ENCODE measurements at places on chromosomes 16 and 17.

DNA sequence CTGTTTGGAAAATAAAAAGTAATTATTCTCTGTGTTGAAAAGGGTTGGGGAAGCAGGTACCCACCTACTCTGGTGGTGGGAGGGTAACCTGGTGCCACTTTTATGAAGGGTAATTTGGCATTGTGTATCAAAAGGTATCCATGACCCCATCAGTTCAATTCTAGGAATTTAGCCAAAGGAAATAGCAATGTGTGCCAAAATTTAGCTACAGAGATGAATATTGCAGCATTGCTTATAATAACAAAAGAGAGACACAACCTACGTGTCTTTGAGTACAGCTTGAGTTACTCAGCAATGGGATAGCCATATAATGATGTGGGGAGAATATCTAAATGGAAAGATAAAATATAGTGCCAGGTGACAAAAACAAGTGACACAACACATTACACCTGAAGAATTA is 170.7 kb downstream of the NTN1 start:
- DNase-seq: no peak

DNA sequence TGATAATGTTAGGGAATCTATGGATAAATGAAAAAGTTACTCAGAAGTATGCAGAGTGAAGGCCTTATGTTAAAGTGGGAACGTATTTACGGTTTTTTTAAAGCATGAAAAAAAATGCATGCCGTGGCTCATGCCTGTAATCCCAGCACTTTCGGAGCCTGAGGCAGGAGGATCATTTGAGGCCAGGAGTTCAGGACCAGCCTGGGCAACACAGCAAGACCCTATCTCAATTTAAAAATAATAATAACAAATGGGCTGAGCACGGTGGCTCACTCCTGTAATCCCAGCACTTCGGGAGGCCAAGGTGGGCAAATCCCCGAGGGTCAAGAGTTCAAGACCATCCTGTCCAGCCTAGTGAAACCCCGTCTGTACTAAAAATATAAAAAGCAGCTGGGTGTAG is 6.0 kb downstream of the POLR2A start:
- DNase-seq: no peak

DNA sequence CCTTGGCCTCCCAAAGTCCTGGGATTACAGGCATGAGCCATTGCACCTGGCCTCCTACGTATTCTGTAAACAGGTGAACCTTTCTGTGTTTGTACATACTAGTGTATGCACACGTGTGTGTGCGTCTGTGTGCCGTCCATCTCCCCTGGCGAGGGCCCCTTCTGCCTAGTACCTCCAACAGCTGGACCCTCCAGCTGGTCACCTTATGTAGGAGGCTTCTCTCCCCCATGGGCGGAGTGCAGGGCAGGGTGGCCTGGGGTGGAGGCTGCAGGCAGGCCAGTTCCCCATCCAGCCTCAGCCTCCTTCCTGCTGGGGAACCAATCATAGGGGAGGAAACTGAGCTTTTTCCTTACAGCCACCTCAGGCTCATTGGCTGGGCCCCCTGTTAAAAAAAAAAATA is 24.4 kb upstream of the DOC2B start:
- no peak for DNase-seq

- no peak for DNase-seq
Observed at GRCh38 chr16:3166505-3166886, 21.5 kb upstream of the OR1F1 start.

- no peak for DNase-seq
Observed at GRCh38 chr17:82056729-82057621, 5.3 kb downstream of the GPS1 start.

- no peak for DNase-seq
Observed at GRCh38 chr17:72839131-72839725, 253.3 kb downstream of the SLC39A11 start.

GRCh38 chr17:60098578-60098977 is 19.9 kb upstream of the HEATR6 start:
- DNase-seq: no peak

- DNase-seq: no peak
Observed at GRCh38 chr16:2019518-2019920, at the start of gene NPW. Gene NPW (plus strand): TSS chr16:2019785.

DNA sequence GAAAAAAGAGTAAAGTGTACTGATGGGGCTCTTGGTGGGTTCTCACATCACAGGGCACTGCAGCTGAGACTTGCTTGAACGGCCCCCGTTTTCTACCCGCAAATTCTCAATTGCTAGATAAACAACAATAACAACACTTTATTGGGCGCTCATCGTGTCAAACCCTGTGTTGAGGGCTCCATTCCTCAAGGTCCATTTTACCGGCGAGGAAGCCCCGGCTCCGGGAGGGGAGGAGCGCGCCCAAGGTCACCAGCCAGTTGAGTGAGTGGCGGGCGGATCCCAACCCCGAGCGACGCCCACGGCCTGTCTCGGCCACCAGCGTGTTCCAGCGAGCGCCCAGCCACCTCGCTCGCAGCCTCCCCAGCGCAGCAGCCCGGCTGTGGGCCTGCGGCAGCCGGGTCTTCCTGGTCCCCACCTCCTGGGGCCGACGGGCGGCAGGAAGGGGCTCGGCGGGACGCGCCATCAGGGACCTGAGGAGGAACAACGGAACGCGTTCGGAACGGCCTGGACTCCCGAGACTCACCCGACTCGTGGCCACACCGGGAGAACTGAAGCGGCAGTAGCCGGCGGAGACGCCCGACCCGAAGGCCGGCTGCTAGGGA is 373 bp downstream of the CMC2 start:
- DNase-seq: peak; percentile 56

DNA sequence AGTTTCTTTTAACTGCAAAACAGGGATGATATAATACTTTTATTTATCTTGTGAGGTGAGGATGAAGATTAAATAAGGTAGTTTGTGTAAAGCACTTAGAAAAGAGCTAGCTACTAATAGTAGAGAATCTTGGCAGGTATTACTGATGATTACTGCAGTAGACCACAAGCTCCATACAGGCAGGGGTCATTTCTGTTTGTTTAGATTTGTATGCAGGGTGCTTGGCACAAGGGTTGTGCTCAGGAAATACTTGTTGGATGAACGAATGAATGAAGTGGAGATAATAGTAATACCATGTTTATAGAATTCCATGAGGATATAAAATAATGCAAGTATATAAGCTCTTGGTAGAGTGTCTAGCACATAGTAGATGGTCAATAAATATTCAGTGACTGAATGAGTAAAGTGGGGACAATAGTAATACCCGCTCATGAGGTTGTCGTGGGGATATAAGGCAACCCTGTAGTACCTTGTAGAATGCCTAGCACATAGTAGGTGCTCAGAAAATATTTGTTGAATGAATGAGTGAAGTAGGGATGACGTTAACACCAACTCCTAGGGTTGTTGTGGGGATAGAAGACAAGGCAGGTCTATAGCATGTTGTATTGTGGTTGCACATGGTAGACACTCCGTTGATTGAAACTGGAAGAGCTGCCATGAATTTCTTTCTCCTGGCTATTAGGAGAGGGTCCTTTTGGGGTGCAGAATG is 83.0 kb downstream of the ABCC1 start:
- DNase-seq: no peak

DNA sequence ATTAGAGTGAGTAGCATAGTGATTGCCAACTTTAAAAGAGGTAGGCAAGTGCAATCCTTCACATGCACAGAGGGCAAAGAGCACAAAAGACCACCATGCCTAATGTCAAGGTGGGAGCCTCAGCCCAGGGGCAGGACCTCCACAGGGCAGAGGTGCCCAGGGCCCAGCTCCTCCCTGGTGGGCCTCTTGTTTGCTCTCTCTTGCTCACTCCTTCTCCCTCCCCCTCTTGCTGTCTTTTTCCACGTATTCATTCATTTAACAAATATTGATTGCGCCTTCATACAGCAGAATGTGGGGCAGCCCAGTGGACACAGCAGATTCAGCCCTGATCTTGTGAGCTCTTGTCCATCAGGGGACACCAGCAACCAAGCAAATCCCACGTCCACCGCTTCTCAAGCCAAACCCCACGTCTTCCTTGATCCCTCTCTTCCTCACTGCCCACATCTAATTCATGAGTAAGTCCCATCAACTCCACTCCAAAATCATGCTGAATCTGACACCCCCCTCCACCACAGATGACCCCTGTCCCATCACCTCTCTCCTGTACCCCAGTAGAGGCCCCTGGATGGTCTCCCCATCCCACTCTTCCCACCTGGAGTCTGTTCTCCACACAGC is 44.1 kb upstream of the RPL38 start:
- no peak for DNase-seq

DNA sequence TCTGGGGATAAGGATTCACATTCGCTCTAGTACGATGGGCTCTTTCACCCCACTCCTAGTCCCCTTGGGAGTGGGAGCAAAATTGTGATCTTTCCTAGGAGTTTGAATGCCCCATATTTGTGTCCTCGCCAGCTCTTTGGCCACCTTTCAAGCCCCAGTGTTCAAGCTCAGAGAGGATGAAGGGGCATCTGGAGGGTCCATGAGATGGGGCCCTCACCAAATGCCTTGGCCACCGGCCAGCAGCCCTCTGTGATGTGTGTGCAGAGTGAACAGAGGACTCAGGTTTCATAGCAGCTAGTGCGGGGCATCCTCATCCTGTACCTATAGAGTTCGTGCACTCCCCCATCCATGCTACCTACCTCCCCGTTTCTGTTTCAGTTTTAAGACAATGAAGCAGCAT is 140.6 kb downstream of the RAB11FIP4 start:
- DNase-seq: no peak

- DNase-seq: no peak
Observed at GRCh38 chr16:70750893-70751467, 50.0 kb downstream of the VAC14 start.

DNA sequence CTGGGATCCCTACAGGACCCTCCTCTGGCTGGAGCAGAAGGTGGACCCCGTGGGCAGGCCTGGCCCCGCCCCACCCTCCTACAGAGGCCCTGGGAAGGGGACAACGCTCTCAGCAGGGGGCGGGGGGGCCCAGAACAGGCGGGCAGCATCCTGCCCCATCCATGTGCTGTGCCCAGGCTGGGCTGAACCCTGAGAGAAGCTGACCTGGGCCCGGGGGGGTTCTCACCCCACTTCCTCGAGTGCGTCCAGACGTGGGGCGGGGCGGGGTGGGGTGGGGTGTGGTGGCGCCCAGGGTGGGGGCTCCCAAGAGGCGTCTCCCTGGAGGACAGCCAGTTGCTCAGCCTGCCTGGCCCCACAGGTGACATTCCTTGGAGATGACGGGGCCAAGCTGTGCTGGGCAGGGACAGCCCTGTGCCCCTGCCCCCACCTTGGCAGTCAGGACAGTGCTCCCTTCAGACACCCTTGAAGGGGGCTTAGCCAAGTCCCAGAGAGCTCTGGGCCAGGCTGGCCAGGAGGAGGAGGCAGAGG is 390 bp upstream of the UNC13D start:
- no peak for DNase-seq

- no peak for DNase-seq
Observed at GRCh38 chr17:15185625-15185991, 79.5 kb downstream of the PMP22 start.

DNA sequence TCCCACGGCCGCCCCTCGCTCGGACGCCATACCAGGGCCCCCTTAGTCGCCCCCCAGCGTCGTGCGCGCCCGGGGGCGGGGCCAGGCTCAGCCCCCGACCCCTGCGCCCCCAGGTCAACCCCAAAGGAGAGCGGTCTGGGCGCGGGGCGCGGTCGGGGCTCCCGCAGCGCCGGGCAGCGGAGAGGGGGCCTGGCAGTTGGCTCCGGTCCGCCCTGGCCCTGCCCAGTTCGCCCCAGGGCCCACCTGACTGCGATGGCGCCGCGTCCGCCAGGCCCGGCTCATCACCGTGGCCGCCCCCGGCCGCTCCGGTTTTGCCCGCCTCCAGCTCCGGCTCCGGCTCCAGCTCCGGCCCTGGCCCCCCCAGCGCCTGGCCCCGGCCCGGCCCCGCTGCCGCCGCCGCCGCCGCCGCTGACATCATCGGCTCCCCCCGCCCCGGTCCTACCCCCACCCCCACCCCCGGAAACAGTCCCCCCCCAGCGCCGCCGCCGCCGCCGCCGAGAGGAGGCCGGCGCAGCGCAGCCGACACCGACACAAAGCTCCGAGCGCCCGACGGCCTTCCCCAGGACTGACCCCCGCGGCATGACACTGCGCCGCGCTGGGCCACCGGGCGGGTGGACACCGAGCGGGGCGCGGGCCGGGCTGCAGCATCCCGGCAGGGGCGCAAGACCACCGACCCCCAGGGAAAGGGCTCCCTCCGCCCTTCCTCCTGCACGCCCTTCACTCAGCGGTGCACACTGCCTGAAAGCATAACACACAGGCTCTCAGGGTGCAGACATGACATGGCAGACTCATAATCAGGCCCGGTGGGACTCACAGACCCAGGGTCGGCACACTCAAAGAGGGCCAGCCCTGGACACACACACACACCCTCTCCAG is at the start of gene ZBTB4:
ZBTB4 (minus strand) TSS at position 419 of the 876 bp plus-strand sequence. CDS start 12,830 bp downstream, outside the sequence.
- DNase-seq: peak; percentile 62

GRCh38 chr17:57035971-57036481 is 49.0 kb upstream of the AKAP1 start:
- DNase-seq: no peak

GRCh38 chr16:3183445-3184139 is 4.4 kb upstream of the OR1F1 start:
- no peak for DNase-seq

GRCh38 chr17:73595479-73595878 is 48.8 kb downstream of the SDK2 start:
- DNase-seq: no peak

DNA sequence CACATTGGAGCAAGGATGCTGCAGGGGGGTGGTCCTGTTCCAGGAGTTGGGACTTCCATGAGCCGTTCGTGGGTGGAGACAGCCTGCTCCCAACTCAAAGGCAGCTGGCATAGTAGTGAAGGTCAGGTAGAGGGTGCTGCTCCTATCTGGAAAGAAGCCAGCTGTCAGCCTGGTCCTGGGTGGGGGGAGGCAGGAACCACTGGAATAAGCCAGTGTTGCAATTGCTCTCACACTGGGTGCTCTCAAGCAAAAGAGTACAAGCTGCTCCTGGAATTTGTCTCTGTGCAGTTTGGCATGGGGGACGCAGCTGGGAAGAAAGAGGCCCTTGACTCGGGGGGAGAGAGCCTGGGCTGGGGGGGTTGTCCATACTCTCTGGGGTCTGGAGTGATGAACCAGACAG is 8.7 kb downstream of the CACNG5 start:
- no peak for DNase-seq

DNA sequence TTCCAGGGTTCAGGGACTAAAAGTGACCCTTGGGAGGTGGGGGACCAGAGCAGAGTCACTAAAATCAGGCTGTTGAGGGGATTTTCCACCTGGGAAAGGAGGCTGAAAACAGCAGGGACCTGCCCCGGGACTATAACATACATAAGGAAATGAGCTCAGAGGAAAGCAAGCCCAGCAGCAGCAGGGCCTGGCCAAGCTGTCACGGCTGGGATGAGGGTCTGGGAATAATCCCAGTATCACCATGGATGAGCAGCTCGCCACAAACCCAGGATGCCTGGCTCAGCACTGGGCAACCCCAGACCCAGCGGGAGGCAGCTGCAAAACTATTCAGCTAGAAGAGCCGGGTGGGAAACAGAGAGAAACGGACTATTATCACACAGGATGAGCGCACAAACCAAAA is 72.4 kb downstream of the RPH3AL start:
- DNase-seq: no peak
